ENCODE measurements at places on chromosomes 3 and 15.

- no peak for DNase-seq
Observed at GRCh38 chr3:53252096-53252946, 3.5 kb downstream of the TKT start.

- DNase-seq = no peak
Observed at GRCh38 chr3:148126956-148127355, 570.7 kb upstream of the AGTR1 start.

DNA sequence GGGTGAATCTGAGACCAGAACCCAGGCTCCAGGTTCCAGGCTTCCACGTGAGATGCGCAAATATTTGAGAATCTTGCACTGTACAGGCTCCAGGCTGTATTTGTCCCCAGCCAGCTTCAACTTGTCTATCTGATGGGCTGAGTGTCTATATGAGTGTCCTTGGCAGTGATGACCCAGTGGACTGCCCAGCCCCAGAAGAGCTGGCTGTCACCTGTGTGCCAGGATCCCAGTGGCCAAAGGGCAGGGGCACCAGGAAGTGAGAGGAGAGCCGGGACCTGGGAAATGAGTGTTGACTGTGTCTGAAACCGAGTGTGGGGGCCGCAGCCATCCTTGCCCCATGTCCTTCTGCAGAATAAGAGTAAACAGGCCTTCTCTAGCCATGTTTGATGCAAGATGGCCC is 10.4 kb downstream of the FAH start:
- DNase-seq = no peak

- DNase-seq = peak; percentile 32
Observed at GRCh38 chr3:66858656-66859381, 139.3 kb upstream of the KBTBD8 start.
